GM03348 (cell line): ENCODE measurements at places on chromosomes 2 and 18.

DNA sequence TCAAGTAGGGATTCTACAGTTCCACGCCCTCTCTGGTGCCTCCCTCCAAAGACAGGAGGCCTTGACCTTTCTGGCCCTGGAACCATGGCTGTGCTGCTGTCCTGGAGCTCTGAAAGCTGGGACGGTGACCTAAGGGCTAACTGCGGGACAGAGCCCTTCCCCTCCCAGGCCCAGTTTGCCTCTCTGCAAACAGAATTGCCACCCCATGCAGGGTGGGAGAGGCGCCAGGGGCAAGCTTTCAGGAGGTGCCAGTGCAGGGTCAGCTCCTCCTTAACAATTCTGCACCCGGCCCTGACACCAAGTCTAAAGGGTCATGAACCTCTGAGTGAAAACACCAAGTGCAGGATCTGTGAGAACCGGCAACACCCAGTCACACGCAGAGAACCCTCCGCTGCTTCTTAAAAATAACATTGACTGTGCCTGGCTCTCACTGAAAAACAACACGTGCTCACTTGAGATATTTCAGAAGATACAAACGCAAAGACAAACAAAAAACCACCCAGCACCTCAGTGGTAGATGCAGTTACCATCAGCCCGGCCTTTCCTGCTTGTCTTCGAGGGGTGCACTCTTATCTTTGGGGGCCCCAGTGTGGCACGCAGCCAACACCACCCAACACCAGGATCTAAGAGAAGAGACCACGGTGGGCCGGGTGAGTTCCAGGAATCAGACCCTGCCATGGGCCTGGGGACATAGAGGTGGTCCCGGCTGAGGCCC lies 1.1 kb upstream of the SNED1 start:
- no peak for DNase-seq

DNA sequence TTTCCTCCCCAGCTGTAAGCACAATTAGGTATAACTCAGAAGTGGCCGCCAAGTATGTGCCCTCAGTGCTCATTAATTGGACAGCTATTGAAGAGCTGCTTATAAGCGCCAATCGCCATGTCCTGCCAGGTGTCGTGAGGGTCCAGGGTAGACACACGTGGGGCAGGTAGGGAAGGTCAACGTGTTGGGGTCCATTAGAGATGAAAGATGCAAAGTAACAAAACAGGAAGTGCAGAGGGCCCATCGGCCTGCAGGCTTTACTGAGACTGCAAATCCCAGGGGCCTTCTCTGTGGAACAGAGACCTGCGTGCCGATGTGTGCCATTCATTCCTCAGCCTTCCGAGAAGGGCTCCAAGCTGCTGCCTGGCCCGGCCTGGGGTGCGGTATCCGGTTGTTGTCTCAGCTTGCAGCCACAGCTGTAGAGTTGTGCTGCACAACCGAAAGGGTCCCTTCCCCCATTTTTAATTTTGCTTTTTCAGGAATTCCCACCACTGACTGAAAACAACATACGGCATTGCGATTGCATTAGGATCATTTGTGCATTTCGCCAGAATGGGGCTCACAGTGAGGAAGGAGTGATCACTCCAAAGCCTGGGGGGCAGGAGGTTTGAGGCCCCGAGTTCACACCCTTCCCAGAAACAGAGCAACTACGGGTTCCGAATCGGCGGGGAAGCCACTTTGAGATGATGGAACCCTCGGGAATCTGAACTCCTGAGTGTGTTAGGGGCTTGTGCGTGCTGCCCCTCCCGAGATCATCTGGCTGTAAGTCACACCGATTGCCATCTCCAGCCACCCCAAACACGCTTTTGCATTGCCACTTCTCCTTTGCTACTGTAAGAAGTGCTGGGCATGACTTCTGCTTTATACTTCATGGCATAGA lies 94.3 kb downstream of the TSHZ1 start:
- no peak for DNase-seq

DNA sequence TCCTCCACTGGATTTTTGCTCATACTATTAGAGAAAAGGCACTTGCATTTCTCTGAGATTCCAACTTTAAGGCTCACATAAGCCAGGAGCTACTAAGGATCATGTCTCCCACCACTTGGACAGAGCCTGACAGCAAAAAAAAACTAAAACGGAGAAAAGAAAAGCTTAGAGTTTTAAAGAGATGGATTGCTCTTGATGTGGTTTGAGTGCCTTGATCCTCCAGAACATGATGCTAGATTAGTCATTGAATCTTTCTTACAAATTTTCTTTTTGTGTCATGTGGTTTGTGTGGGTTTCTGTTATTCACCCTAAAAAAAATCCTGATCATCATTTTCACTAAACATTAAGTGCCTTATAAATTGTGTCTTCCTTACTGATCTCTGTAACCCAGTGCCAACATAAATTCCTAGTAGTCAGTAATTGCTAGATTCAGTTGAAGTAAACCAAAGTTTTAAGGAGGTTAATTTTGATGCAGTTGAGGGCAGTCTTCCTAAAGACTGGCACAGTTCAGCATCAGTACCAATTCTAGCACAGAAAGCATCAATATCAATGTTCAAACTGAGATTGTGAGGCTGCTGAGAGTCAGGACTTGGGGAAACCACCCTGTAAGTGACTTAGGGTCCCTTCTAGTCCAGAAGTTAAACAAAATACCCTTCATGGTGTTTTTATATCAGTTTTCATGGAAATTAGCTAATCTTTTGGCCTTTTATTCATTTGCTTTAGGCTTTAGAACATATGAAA lies 206.3 kb downstream of the RAD51AP2 start:
- no peak for DNase-seq

- DNase-seq = no peak
These were observed 114.1 kb downstream of the PRPF40A start for GRCh38 chr2:152603166-152603565.

- peak; percentile 33 for DNase-seq
These were observed 38.5 kb downstream of the PNO1 start for GRCh38 chr2:68196120-68196716.

DNA sequence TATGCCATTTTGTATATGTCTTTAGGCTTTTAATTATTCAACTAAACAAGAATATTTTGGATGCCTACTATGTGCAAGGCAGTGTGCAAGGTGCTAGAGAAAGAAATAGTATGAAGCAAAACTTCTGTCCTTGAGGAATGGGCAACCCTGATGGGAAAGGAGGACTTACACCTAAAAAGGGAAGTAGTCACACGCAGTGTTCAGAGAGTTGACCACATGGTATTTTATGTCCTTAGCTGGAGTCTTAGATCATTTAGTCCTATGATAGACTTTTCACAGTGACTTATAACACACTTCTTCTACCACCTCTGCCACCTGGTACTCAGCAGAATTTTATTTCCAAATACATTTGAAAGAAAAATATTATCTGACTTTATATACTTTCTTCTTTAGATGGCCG lies 291.6 kb downstream of the PLCL1 start:
- no peak for DNase-seq

DNA sequence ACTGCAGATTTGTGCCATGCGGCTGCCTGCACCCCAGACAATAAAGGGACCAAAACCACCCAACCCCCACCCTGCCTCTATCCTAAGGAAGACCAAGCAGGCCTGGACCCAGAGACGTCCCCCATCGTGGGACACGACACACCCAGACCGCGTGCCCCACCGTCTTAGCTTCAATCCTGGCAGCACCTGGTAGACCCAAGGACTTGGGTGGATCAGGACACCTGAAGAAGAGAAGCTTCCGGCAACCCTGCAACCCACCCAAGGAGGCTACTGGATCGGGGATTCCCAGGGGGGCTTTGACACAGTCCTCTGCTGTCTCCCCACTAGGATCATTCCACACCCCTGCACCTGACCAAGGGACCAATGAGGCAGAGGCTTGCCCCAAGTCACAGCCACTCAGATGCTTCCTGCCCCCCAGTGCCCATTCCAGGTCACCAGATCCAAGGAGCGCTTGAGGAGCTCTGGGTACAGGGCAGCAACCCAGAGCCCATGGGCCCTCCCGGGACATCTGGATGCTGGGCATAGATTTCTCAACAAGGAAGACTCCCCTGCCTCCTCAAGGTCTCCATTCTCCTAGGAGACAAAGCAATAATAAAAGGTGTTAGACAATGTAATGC lies 3.6 kb downstream of the ALPI start:
- no peak for DNase-seq
